NCI-H226 (cell line): ENCODE measurements at places on chromosomes 13 and 19.

- DNase-seq, result no peak
Measured at GRCh38 chr13:39904959-39905358, 249.5 kb downstream of the COG6 start.

DNA sequence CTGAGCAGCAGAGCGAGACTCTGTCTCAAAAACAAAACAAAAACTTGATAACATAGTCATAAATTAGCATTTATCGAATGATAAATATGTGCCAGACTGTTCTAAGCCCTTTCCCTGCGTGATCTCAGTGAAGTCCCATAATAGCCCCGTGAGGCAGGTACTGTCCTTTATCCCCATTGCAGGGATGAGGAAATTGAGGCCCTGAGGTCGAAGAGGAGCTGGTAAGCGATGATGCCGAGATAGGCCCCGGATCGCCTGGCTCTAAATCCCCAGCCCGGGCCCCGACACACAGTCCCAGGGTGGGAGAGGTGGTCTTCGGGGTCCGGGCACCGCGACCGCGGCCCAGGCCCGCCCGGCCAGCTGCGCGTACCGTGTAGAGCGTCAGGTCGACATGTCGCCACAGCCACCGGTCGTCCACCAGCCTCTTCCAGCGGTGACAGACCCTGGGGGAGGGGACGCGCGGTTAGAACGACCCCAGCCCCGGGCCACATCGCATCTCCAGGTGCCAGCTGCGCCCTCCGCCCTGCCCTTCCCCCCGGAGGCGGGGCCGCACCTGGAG, 625 bp downstream of the FBXL12 start:
- no peak for DNase-seq

DNA sequence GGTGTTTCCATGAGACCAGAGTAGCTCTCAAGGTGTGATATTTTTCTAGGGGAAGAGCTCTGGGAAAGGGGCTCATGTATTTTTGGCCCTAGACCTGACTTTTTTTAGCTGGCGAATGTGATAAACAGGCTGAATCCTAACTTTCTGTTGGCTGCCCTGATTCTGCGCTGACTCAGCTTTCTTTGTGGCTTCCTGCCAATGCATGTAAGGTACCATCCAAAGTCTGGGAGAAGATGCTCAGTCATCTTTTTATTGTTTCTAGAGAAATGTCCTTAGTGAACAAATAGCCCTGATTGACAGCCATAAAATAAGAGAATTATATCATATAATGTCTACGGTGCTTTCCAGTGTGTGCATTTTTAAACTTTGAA, 113.6 kb upstream of the MBNL2 start:
- DNase-seq, result peak; percentile 76

DNA sequence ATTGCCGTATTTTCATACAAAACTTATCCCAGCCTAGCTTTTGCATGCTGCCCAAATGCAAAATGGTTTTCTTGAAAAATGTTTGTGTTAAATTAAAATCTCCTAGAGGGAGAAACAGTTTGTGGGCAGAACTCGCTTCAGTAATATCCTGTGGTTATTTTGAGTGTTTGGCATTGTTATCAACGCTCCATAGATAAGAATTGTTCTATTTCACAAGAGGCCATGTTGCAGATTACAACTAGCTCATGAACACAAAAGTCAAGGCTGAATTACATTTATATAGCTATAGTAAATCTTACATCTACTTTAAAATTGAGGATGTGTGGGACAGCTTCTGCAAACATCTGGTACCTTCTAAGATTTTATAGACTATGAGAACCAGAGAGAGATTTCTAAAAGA, 447.9 kb downstream of the DCT start:
- DNase-seq, result peak; percentile 44

DNA sequence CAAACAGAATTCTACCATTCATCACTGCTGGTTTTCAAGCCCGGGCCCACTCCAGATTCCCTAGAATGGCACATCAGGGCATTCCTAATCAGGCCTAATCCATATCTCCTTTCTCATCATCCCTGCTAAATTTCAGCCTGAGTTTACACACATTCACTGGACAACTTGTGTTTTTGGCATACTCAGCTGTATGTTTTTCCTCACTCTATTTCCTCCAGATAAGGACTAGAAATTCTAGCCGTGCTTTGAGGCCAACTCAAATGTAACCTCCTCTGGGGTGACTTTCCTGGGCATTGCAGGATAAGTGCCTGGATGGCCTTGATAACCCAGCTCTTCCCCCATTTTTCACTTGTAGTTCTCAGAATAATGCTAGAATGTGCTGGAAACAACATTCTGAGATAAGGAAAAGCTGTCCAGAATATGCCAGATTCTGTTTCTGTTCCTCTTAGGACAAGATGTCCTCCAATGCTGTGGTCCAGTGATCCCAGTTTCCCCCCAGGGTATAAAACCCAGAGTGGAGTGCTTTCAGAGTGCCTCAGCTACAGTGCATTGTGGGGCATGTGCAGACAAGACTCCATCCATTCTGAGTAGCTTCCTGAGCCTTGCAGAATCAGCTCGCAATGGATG, 66.9 kb upstream of the CLDN10 start:
- no peak for DNase-seq

DNA sequence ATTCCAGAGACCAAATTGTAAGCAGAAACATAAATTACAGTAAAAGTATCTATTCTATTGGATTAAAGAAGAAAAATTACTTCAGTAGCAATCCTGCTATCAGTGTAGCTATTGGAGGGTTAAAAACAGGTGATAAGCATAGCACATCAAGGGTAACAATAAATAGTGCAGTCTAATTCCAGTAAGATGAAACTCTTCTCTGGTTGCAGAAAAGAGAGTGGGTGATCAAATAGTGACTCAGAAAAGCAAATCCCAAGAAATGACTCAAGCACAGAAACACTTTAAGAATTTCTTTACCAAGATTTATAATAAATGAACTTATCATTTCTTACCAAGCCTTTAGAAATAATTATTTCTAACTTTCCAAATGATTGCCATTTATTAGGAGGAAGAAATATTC, 135.7 kb downstream of the LMO7 start:
- DNase-seq, result peak; percentile 81

DNA sequence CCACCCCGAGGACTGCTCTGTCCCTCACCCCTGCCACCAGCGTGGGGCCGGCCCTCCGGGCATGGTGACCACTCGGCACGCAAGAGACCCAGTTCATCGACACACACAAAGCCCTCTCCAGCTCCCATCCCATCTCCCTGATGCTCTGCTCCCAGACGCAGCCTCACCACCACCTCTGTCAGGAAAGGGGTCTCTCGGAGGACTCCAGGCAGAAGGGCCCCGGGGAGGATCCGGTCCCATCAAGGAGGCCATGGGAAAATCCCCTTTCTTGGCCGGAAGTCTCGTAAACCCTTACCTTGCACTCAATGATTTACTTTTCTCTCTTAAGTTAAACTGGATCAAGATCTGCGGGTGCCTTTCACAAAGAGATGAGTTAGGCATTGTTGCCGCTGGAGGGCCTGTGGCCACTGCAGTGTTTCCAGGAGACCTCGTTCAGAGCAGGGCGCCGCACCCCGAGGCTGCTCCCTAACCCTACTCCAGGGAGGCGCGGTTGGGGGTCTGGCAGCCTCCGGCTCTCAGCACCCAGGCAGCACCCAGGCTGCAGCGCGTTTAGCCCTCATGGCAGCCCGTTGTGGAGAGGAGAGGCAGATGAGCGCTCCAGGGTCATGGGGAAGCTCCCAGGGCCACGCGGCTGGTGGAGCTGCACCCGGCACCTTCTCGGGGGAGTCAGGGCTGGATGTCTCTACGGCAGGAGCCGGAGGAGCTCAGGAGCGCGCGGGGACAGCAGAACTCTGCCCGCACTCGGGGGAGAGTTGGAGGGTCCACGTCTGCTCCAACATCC, 31.0 kb downstream of the C2CD4C start:
- DNase-seq, result no peak

DNA sequence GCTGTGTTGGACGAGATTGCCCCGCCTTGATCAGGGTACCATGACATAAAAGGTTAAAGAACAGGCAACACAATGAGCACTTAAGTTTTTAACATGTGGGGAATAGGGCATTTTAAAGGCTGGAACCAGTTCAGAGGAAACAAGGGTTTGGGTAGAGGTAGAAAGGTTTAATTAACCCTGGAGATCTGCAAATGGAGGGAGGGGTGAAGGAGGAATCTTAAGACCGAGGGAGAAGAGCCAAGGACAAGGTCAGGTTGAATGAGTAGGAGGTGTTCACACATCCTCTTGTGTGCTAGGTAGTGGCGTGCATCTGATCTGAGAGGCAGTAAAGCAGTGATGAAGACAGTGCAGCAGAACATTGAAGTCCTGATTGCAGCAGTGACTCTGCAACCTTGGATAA, 28.5 kb downstream of the SKA3 start:
- no peak for DNase-seq

DNA sequence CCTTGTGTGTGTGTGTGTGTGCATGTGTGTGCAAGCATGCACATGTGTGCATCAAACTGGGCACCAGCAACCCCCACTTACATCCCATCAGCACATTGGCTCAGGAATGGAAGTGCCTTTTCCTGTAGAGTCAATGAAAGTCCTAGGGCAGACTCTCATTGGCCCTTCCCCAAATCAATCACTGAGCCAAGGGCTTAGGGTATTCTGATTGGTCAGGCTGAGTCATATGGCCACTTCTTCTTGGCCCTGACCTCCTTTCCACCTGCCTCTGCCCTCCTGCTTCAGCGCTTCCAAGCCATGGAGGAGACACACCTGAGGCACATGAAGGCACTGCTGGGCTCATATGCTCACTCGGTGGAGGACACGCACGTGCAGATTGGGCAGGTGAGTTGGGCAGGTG, 20.9 kb downstream of the FCHO1 start:
- no peak for DNase-seq

DNA sequence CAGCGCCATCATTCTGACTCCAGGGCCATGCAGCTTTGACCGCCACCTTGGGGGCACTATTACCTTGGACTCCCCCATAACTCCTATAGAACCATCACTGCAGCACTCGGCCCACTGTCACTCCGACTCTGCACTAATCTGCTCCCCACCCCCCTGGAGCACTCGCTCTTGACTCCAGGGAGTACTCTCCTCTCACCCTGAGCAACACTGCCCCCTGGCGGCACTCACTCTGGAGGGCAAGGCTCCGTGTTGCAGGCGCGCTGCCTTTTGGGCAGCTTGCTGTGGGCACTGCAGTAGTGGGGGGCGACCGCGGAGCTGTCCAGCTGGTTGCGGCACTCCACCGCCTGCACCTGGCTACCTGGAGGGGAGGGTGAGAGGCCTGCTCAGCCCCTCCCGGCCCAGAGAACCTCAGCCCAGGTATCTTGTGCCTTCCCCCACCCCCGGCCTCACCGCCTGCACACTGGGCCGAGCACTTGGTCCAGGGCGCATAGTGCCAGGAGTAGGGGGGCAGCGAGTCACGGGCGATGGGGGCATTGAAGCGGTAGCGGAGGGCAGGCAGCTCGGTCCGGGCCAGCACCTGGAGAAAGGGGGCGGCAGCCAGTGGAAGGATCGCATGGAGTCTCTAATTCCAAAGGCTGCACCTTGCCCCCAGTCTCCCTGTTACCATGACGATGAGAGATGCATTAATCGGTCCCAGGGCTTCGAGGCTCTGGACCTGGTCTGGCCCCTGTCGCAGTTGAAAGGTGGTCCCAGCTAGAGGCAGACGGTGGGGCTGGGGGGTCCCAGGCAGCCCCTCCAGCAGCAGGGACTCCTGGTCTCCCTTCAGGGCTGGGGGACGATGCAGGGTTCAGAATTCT, 8.9 kb upstream of the MYO1F start:
- no peak for DNase-seq

- DNase-seq, result no peak
Measured at GRCh38 chr19:46944918-46945628, 74.6 kb upstream of the NPAS1 start.

DNA sequence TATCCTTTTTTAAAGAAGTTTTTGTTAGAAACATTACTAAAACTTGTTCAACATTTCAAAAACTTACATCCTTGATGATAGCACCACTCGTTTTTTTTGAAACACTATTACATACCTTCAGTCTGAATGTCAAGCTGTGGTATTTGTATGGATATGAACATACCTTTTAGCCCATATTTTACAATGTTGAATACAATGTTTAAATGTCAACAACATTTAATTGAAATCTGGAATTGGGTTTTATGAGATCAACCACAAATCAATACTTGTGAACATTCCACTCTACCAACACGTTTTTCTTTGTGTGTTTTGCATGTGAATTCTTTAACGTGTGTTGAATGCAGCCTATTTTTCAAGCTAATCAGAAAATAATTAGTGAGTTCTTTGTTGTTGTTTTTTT, 4.7 kb downstream of the SERP2 start:
- DNase-seq, result no peak

GRCh38 chr13:50070186-50070585, 54.9 kb downstream of the KCNRG start:
- DNase-seq, result no peak

DNA sequence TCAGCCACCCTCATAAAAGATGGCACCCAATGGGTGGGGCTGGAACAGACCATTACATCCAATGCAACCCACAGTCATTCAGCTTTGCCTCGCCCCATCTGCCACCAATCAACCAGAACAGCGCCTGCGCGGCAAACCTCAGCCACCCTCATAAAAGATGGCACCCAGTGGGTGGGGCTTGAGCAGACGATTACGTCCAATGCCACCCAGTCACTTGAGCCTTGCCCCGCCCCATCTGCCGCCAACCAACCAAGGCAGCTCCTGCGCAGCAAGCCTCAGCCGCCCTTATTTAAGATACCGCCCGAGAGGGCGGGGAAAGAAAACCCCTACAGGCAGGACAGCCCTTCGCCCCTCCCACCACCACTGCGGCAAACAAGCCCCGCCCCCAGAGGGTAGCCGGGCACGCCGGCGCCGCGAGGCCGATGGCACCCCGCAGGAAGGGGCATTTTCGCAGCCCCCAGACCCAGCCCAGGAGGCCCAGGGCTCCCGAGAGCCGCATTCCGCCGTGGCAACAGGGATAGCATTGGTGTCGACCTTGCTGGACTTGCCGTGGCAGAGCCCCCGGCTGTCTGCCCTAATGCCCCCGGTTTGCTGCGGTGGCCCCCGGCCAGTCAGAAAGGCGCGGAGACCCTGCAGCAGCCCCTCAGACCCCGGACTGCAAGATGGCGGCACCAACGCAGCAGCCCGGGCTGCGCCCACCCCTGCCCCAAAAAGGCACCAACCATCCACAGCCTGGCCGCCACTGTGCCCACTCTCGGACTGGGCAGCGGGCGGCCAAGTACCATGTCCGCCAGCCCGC, 675 bp downstream of the PEG3 start:
- DNase-seq, result no peak

DNA sequence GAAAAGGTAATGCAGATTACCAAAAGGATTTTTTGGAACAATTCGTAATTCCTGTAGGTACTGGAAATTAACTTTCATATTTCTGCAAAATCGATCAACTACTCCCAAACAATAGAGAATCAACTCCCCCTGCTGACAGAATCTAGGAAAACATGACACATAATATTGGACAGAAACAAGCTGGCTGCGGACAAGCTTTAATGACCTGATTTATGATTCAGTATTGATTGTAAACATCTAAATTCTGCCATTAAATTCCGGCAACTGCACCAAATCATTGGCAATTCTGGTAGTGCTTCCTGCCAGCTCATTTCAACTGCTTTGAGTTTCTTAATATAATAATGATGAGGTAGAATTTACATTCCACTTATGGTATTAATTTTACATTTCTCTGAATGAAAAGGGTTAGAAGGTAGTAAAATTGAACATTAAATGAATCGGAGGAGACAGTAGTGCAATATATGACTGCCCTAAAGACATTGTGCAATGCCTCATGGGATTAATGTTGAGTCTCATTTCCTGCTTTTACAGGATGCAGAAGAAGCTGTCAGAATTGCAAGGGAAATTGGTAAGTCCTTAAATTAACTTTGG, 146.5 kb downstream of the PCCA start:
- peak; percentile 16 for DNase-seq

- peak; percentile 9 for DNase-seq
Measured at GRCh38 chr13:26202365-26202972, 19.6 kb downstream of the RNF6 start.

GRCh38 chr13:110116072-110116487, 190.9 kb downstream of the COL4A1 start:
- DNase-seq, result no peak
